ENCODE measurements at places on chromosomes 1 and 21.
A peak's percentile ranks its signal among the peaks of the same experiment; 100 is the strongest.

DNA sequence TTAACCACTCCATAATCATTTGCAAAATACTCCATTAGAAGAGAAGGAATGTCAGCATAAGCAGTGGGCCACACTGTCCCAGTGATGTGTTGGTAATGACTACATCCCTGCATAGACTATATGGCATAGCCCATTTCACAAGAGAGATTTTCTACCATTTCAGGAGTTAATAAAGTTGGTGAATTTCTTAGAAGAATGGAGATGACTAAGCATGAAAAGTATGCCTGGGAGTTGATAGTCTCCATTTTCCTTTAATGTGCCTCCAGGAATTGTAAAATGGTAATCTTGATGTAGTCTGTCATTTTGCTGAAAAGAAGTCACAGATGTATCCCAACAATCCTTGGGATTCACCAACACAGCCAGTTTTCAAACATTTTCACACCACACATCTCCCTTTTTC lies 608.8 kb upstream of the CHRM3 start:
- no peak for DNase-seq

GRCh38 chr21:33286600-33287456 lies 20.7 kb downstream of the IL10RB start:
- peak; percentile 56 for DNase-seq

DNA sequence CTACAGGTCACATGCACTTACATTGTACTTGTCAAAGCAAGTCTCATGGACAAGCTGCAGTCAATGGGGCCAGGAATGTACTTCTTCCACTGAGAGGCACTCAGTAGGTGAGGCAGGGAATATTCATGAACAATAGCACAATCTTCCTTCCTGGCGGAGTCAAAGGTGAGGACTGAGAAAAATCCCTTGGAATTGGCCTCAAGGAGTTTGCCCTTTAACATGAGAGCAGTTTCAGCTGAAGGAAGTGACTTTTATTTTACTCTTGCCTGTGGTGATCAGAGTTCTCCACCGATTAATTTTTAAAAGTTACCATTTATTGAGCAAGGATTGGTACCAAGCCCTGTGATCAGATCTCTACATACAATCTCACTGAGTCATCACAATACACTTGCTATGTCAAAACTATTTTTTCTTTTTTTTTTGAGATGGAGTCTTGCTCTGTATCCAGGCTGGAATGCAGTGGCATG lies 11.2 kb upstream of the AK2 start:
- no peak for DNase-seq

- DNase-seq, result no peak
Measured at GRCh38 chr1:156384007-156384406, 15.0 kb downstream of the RHBG start.

DNA sequence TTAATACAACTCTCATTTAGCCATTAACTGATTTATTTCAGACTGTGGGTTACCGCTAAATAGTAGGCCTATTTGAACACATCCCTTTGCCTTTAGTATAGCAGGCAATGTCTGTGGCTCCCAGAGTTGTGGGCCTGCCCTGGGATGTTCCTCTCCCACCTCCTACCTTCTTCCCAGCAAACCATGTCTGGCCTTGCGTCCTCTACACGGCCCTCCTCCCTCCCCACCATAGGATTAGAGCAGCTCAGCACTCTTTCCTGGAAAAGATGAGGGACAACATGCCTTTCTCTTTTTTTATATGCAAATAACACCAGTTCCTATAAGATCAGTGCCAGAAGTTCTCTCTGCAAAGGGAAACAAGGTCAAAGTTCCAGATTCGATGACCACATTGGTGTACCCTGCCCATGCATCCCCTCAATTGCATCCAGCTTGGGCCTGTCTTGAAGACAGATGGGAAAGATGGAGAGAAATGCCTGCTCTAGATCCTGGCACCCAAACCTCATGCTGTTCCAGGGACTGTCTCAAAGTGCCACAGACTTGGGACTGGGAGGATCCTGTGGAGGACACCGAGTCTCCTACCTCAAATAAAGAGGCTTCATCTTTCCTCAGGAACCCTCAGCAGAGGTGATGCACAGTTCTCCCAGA lies 57.2 kb downstream of the CD46 start:
- DNase-seq, result no peak

Data from NCI-H345 (cell line).